ENCODE measurements at places on chromosomes 3 and 15. TPM values are rescaled to one million over a fixed set of nuclear protein-coding genes. Genes with fewer than 3 reads are reported as not detected.

The CCDC9B gene
- 42.2 TPM for polyA plus RNA-seq

The AHSG gene
- polyA plus RNA-seq = 0.71 TPM

GRCh38 chr15:60695713-60696522 is 217.0 kb upstream of the ICE2 start:
- DNase-seq = no peak

- no peak for DNase-seq
These were observed 195.2 kb downstream of the PDCD6IP start for GRCh38 chr3:33993631-33994030.

- DNase-seq = no peak
These were observed 68.8 kb upstream of the IL12A start for GRCh38 chr3:159919873-159920272.

The SLC35G2 gene
- polyA plus RNA-seq = 8.4 TPM

DNA sequence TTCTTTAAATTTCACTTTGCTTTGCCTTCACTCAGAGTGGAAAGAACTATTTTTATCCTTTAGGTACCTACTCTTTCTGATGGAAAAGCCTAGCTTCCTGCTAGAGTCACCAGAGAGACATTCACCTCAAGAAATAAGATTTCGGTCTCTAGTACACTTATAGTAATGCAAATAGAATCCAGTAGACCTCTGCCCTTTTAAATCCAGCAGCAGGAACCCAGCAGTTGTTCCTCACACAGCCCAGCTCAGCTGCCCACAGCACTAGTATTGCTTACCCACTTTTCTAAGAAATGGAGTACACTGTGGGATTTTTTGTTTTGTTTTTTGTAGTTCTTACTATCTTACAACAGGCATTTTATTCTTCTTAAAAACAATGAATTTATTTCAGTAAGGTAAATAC is 497.0 kb upstream of the CCDC54 start:
- DNase-seq = no peak

- DNase-seq = no peak
These were observed 1.3 kb downstream of the CCR8 start for GRCh38 chr3:39330824-39331223.

- DNase-seq = peak; percentile 66
These were observed 225.6 kb upstream of the TLE3 start for GRCh38 chr15:70323111-70323851.

GRCh38 chr3:27186013-27186412 is 183.2 kb downstream of the NEK10 start:
- DNase-seq = no peak

- no peak for DNase-seq
These were observed 3.8 kb downstream of the ANP32A start for GRCh38 chr15:68816795-68817303.

- DNase-seq = no peak
These were observed 9.1 kb downstream of the RASL12 start for GRCh38 chr15:65058394-65059368.

DNA sequence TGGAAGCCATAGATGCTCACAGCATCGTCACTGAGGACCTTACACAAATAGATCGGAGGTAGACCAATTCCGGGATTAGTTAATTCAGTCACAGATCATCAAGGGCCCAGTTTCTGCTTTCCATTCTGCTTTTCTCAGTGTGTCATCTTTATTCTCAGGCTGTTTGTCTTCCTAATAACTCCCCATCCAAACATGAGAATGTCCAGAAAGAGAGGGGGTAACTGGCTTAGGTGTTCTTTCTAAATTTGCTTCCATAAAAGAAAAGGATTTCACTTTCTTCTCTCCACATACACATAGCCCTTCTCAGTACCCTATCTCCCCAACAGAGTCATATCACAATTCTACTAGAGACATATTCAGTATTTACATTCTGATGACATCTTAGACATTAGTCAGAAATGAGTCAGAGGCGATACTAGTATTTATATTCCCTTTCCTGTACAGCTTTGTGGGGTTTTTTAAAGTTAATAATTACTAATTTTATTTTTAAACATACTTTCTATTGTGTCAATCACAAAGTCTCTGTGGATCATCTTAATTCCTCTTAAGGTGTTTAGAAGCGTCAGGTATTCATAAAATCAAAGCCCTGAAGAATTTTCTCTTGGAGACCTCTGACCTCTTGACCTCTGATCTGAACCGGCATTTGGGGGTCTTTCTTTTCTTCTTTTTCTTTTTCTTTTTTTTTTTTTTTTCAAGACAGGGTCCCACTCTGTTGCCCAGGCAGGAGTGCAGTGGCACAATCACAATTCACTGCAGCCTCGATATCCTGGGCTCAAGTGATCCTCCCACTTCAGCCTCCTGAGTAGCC is 24.3 kb upstream of the IL12A start:
- DNase-seq = no peak

GRCh38 chr3:141597931-141598330 is 111.1 kb downstream of the RASA2 start:
- DNase-seq = no peak

DNA sequence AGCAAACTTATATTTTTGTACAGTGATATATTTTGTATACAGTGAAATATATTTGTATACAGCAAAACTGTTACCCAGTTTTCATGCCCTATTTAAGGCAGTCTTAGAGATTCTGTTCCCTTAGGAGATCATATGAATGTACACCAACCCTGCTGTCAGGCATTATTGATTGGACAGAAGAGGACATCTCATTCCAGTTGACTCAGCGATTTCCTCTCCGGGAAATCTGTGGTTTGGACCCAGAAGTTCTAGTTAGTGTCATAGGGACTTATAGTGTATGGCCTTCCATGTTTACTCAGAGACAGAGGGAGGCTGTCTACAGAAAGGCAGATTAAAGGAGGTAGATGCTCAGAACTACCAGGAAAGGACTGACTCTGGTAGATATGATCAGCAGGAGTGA is 318.8 kb upstream of the KCNMB2 start:
- DNase-seq = no peak

DNA sequence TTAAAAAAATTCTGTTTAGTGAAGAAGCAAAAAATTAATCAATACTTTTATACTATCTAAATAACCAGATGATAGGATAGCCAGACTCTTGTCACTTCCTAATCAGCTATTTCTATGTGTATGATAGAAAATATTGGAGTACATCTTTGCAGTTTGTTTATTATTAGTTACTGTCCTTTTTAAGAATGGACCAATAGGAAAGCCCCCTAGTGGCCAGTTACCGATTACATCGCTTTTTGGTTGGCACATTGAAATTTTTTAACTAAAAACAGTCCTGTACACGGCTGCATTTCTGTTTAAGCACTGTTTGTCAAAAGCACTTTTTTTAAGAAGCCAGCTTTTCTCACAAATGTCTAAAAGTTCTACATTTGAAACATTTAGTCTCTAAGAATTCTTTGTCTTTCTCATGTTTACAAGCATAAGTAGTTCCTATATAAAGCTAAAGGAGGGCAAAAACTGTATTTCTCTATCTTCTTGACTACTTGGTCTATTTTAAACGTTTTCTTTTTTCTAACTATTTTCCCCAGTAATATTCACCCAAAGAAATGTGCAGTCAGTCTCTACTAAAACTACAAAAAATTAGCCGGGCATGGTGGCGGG is 253.2 kb upstream of the LRTM1 start:
- no peak for DNase-seq

DNA sequence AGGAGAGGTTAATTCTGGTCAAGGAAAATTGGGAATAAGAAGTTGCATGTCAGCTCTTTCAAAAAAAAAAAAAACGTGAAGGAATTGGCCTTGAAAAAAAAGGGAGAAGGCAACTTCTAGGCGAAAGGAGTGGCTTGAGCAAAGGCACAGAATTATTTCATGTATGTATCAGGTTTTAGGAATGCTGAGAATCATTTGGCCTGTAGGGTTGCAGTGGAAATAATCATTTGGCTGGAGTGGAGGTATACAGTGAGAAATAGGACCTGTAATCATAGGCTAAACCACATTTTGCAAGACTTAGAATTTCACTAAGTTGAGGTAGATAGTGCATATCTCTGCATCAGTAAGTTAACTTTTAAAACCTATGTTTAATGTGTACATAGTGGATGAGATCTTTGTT is 54.9 kb downstream of the EPHA6 start:
- DNase-seq = no peak

The UBAP1L gene
- 1.9 TPM for polyA plus RNA-seq

DNA sequence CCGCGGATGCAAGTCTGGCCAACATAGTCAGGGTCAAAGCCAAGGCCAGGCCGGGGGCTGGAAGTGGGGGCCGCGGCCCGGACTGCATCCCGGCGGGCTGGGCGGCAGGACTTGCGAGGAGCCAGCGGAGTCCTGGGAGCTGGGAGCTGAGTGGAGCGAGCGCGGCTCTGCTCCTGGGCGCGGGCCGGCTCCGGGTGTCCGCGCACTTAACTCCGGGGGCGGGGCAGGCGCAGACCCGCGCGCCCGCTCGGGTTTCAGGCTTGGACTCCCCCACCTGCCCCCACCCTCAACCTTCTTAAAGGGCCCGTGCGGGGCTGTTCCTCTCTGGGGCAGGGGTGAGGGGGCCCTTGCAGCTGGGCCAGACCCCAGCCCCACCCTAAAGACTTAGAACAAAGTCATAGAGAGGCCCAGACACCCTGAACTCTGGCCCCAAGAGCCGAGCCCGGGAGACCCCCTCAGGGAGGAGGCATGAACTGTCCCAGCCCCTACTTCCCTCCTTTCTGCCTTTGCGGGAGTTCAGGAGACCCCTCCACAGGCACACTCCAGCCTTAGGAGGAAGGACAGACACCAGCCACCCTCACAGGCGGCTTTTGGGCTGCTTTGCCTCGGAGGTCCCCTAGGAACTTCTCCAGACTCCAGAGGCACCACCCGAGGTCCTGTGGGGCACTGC is at the start of gene CSPG4:
Gene CSPG4, minus strand, starts transcription at position 181 of the 670 bp plus-strand sequence. Its CDS starts 93 bp downstream, at position 88.
- DNase-seq = no peak

GRCh38 chr15:95875121-95875643 is 455.3 kb upstream of the NR2F2 start:
- DNase-seq = no peak

DNA sequence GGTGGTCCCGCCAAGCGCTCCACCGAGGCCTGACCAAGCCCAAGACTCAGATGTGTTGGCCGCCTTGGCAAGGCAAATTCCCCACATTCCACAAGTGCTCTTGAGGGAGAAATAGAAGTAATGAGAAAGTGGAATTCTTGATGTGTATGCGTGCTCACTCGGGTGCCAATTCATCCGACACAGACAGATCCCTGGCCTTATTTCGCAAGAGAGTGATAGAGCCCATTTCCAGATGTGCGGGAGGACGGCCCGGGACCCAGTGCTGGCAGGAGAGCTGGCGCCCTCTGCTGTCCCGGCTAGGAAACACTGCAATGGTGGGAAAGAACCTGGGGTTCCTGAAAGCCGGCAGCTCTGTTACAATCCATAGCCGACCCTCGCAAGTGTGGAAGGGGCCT is 76.0 kb downstream of the HMG20A start:
- peak; percentile 49 for DNase-seq

The RBP2 gene
- not detected for polyA plus RNA-seq

The DUOXA1 gene
- polyA plus RNA-seq = 12.1 TPM
